ENCODE measurements at places on chromosomes 3 and 15.

DNA sequence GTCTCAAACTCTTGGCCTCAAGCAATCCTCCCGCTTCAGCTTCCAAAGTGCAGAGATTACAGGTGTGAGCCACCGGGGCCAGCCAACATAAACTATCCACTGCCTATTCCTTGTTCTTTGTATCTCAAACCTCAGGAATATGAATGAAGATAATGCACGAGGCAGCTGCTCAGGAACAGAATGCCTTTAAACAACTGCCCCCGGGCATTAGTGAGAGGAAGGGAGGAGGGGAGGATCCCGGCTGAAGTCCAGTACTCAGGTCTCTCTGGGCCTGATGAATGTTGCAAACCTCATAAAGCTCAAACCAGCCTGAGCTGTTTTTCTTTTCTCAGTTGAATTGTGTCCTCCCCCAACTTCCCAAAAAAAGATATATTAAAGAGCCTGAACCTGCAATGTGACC lies 26.9 kb upstream of the MTMR14 start:
- no peak for DNase-seq

DNA sequence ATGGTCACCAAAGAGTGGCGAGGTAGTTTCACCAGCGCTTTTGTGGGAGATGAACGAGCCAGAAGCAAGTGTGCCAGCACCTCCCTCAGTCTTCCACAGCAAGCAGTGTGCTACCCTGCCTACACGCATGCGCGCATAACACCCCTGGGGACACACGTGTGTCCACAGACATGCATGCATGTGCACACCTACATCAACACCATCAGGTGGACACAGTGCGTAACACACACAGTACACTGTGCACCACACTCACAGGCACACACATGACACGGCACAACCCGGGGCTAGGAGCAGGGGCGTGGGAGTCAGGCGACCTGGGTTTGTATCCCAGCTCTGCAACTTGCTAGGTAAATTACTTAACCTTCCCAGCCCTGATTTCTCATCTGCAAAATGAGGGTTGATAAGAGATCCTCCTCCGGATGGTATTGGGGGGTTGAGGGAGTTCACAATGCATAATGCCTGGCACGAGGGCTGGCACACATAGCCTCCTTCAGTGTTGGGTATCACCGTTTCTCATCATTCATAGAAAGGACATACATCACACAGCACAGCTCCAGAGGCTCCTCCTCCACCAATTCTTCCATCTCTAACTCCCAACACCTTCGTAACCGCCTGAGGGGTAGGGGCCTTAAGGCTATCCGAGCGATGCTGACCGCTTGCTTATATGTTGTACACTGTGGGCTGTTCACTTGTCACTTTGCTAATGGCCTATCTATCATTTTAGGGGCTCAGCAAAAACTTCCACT lies 174.9 kb downstream of the SMAD6 start:
- DNase-seq = no peak

DNA sequence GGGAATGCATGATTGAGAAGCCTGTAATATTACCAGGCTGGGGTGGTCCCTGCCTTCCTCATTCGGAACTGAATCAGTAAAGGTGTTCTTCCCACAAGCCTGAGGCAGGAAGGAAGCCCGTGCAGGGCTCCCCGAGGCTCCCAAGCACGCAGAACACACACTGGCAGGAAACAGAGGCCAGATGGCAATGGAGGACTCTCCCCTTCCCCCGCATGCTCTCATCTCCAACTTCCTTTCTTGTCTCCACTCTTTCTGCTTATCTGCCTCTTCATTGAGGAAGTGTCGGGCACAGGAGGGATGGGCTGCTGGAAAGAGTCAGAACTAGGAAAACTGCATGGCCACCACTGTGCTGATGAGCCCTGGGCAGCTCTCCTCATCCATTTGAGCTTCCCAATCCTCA lies 123.5 kb downstream of the NUP210 start:
- no peak for DNase-seq

- DNase-seq = no peak
Observed at GRCh38 chr15:72313448-72313840, 6.5 kb downstream of the CELF6 start.

DNA sequence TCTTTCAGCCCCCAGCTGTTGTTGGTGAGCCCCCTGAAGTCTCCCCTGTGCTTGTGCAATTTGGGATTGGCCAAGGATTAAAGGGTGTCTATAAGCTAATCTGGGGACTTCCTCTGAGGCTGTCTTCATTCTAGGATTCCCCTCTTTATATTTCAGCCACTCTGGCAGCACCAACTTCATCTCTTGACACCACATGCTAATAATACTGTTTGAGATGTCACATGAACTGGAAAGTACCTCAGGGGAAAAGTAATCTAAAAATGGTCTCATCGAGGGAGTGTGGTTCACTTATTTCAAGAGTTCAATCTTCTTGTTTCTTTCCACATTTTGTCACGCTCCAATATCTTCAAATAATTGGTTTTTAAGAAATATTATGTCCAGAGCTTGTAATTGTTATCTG lies 279.2 kb upstream of the TMC3 start:
- no peak for DNase-seq

DNA sequence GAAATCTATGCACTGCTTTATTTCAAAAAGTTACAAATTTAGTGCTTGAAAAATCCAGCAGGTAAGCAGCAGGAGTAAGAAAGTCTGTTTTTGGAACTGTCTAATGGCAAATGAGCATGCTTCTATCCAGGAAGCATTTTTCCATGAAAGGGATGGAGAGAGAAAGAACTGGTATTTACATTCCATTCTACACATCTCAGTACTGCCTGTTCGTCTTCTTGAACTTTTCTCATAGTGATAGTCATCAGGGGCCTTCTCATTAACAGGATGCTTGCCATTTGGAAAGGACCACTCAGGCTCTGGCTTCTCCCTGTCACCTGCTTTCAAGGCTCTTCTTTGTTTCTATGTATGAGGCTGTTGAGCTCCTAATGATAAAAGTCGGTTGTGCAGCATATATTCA lies 267.3 kb upstream of the IL12A start:
- no peak for DNase-seq

GRCh38 chr3:51391075-51391565 lies at the start of gene RBM15B:
Gene RBM15B (plus strand): TSS chr3:51391285. CDS start chr3:51391400, 115 bp downstream.
- peak; percentile 97 for DNase-seq

- no peak for DNase-seq
Observed at GRCh38 chr3:41936384-41936783, 25.5 kb downstream of the ULK4 start.

GRCh38 chr3:160676547-160677303 lies at the start of gene ARL14:
Gene ARL14 (plus strand): TSS chr3:160677160. CDS start chr3:160677347, 187 bp downstream.
- DNase-seq = no peak

DNA sequence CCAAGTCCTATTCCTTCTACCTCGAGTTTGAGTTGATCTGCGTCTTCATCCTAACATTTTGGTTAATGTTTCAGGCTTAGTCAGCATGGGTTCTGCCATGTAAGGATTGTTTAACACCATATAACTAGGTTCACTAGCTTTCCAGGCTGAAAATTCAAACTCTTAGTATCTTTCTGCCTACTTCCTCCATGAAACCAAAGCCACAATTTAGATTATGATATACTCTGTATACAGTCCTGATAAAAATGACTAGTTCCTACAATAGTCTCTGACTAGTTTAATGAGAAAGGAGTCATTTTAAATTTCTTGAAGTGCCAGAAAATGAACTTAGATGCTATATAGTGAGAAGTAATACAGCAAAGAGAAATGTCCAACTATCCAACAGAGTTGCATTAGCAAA lies 6.6 kb upstream of the BTLA start:
- DNase-seq = no peak

DNA sequence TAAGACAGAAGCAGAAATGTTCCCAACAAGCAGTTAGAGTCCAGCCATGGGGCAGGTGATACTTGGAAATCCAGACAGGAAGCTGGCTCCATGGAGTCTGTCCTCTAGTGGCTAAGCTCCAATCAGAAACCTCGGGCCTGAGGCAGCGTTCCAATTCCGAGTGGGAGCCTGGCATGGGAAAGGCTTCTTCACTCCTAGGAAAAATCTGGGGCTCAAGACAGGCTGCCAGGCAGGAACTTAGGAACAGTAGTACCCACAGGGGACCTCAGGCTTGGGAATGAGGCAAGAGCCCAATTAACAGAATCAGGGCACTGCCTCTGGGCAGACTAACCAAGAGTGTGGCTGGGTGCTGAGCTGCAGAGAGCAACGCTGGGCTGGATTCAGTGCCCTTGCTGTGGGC lies 6.2 kb upstream of the ATP13A4 start:
- no peak for DNase-seq

DNA sequence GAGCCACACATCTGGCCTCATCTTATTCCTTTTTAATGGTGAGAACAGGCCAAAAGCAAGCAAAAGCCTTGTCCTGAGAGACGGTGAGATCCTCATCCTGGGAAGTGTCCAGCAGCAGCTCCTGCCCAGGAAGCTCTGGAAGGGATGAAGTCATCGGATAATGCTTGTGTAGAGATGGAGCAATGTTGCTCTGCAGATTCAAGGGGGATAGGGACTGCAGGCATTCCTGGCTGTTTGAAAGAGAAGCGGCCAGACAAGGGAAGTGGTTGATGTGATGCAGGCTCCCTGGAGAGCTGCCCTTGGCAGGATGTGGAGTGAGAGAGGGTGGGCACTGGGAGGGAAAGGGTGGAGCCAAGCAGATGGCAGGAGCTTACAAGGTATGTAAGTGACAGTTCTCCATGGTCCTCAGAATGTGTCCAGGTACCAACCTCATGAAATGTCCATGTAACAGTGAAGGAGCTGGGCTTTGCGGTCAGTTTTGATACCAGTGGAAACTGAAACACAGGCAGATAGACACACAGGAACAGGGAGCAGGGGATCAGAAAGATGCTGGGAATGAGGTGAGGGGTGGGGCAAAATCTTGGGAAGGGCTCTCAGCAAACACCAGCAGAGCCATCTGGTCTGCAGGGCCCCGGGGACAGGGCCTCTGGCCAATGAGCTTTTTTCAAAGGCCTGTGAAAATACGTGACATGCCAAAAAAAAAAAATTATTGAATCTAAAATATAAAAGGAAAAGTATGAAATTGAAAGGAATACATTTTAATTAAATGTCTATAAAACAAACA lies 32.2 kb upstream of the LACTB start:
- DNase-seq = no peak

DNA sequence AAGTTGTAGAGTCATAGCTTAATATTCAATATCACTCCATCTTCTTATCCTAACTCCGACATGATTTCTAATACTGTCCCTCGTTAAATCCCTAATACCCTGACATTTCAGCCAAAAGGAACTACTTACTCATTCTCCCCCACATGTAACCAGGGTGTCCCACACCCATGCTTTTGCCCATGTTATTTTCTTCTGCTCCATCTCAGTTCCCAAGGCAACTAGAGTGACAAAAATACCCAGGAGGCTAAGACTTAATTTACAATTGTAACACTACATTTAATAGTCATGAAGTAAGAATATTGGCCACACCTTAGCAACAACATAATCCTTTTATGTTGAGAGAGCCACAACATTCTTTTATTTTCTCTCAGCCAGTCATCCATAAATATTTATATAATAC lies 248.5 kb upstream of the TGFBR2 start:
- DNase-seq = no peak

- no peak for DNase-seq
Observed at GRCh38 chr15:92882697-92883162, 17.4 kb upstream of the CHD2 start.
